Ovary (tissue), 10 donors: ENCODE measurements at places on chromosomes 11 and 22.

DNA sequence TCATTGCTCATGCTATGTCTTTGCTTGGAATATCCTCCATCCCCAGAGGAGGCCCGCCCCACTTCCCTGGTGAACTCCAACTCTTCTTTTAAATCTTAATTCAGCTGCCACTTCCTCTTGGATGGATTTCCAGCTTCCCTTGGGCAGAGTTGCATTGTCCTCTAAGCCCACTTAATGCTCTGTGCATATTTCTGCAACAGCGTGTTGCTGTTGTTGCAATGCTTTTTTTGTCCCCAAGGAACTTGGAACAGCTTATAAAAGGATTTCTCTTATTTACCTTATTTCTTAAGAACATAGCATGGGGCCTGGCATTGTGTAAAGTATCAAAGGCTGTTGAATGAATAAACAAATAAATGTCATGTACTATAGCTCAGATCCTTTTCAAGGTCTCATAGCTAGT lies 507.4 kb downstream of the METTL15 start:
- no peak for DNase-seq

GRCh38 chr11:116646191-116646590 lies 126.6 kb downstream of the BUD13 start:
- DNase-seq: no peak

DNA sequence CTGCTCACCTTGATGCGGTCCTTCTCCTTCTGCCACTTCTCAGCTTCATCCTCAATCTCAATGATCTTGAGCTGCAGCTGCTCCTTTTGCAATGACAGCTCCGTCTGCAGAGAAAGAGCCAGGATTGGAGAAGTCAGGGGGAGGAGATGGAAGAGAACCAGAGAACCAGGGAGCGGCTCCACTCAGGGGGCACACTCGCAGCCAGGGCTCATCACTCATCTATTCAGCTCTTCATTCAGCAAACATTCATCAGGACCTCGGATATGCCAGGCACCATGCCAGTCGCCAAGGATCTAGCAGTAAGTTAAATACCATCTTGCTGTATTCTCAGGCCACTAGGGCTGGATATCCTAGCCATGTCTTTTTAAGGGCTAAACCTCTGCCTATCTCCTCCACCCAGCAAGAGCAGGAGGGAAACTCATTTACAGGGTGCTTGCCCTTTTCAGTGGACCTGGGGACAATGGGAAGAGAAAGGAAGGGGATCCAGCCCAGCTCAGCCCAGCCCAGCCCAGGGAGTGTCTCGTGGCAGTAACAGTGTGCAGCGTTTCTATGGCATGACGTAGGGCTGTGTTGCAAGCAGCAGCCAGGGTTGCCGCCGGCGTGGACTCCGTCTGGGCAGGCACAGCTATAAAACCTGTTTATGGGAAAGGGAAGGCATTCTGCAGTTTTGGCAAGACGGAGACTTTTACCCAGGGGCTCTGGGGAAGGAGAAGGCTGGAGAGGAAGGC lies 9.4 kb downstream of the TRIM29 start:
- no peak for DNase-seq

DNA sequence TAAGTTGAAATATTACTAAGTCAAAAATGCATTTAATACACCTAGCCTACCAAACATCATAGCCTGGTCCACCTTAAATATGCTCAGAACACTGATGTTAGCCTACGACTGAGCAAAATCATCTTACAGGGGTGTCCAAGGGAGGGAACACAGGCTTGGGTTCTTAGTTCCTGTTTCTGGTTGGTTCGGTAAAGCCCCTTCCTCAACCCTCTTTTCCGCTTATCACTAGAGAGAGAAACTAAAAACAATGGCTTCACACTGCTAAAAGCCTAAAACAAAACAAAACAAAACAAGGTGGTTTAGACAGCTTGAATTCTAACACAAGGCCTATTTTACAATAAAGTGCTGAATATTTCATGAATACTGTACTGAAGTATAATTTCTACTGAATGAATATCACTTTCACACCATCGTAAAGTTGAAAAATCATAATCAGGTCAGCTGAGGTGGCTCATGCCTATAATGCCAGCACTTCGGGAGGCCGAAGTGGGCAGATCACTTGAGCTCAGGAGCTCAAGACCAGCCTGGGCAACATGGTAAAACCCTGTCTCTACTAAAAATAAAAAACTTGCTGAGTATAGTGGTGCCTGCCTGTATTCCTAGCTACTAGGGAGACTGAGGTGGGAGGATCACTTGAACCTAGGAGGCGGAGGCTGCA lies 118.0 kb downstream of the SIK3 start:
- no peak for DNase-seq

GRCh38 chr11:77776455-77776854 lies 44.1 kb downstream of the RSF1 start:
- DNase-seq: no peak
